ENCODE measurements at places on chromosomes 4 and X.

DNA sequence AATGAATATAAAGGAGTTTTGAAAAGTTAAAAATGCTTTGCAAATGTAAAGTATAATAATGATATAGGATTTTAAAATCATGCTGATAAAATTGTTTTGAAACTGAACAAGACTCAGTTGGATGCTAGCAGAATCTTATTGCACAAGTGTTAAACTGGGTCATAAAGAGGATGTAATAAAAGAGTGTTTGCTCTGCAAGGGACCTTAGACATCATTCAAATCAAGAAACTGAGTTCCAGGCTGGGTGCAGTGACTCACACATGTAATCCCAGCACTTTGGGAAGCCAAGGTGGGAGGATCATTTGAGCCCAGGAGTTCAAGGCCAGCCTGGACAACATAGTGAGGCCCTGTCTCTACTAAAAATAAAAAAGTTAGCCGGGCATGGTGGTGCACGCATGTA is 27.5 kb upstream of the DUSP21 start:
- no peak for DNase-seq

DNA sequence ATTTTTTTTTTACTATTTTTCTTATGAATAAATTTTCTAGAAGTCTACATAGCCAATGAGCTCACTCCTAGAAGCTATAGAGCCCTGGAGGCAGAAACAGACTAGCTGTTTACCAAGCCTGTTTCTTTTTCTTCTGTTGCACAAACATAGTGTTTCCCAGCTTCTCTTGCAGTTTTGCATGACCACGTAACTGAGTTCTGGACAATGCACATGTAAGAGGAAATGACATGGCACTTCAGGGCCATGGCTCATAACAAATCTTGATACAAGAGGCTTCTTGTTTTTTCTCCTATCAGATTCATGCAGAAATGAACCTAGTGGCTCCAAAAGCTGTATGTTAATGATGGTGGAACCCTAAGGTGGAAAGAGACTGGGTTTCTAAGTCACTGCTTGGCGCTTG is 127.4 kb downstream of the ZNF330 start:
- DNase-seq: no peak

GRCh38 chr4:2070421-2071251 is 11.5 kb downstream of the NAT8L start:
- DNase-seq: no peak

DNA sequence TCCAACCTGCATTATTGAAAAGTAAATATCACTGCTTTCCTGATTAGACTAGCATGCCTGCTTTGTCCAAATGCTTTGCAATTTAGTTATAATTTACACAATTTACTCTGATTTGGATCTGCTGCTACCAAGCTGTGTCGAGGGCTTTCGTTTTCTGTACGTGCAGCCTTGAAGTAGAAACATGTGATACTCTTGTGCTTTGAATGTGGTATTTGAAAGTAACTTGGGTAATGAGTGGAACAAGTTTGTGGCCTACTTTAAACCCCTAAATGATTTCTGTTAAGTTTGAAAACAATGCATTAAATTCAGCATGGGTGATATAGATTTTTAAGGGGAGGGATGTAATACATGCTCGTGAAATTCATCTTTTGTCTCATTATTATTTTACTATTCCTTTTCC is 240.7 kb downstream of the IQCM start:
- no peak for DNase-seq

- DNase-seq: no peak
These were observed 4.3 kb downstream of the ARHGAP4 start for GRCh38 chrX:153921511-153922446.

- no peak for DNase-seq
These were observed 99.8 kb downstream of the AFAP1 start for GRCh38 chr4:7839856-7840255.

DNA sequence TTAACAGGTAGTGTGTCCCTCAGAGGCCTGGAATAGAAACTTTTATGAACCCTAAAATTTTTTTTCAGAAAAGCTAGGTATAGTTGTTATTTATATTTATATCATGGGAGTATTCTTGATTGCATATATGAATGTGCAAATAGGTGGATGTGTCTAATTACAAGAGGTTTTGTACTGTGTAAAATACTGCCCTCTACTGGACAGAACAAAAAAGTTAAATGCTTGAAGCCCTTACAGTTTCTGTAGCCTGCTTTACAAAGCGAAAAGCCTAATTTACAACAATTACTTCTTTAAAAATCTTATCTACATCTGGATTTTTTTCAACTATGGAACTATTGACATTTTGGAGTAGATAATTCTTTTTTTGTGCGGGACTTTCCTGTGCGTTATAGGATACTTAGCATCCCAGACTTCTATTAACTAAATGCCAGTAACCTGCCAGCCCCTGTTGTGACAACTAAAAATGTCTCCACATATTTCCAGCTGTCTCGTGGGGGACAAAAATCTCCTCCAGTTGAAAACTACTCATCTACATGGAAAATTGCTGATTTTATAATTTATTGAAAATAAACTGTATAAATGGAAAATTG is 35.1 kb downstream of the ENPEP start:
- no peak for DNase-seq

DNA sequence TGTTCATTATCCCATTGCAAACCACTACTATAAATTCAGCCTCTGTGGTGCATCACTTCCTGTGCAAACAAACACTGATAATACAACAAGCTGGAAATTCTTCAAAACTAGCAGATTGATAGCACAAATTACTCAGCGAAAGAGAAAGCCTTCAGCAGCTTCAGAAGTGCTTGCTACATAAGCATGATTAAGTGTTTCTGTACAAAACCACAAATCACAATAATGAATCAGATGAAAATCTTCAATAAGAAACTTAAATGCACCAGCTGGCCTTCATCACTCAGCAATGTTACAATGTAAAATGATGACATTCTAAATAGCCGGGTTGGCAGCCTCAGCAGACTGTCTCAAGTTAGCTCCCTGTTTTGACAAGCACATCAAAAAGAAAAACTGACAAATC is 262.2 kb downstream of the SPOCK3 start:
- DNase-seq: no peak

DNA sequence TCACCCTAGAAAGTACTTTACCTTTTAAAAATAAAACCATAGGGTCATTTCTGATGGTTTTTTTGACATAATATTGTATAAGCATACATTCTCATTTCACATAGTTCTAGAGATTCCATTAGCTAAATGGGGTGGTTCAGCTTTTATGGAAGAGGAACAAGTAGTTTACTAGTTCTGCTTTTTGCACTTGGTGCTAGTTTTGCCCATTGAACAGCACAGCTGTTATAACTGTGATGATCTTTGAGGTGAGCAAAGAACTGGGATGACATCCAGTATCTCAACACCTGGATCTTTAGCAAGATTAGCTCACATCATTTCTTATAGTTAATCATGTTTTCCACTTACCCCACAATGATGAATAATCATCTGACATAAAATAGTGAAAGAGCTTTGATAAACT is 40.9 kb downstream of the MOB1B start:
- DNase-seq: no peak

All from epithelial cell of proximal tubule (primary cell).